ENCODE measurements at places on chromosomes 3 and 15.

DNA sequence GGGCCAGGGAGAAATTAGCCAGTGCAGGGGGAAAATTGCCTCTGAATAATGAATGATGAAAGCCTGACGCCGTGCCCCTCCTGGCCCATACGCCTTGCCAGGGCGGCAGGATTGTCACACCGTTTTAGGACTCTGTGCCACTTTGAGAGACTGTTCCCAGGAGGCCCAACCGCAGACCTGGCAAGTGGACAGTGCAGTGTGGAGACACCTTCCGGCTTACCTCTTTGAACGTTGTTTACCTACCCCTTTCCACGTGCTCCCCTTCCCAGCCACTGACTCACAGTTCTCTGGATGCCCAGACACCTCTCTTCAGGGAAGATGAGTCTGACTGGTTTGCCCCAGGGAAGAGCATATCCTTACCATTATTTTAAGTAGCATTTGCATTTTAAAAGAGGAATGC, 84.0 kb upstream of the PXYLP1 start:
- no peak for DNase-seq

DNA sequence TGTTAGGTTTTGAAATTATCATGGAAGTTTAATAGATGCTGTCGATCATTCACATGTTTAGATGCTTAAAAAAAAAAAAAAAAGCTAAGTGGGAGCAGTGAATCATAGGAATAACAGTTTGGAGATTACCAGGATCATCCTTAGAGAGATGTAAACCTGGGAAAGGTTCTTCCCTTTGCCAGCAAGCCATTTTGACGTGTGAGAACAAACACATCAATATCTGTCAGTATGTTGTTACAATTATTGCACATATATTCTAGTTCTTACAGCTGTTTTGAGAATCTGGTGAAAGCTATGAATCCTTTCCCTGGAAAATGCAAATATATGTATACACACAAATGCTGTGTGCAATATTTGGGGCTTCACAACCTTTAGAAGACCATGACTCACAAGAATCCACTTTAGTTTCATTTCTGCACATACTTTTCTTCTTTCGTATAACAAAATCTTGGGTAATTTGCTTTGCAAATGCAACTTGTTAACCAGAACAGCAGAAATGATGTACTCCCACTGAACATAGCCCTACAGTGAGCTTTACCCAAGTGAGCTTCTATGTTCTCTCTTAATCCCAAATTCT, 12.0 kb downstream of the NFKBIZ start:
- no peak for DNase-seq

GRCh38 chr3:192382861-192383260, 344.5 kb downstream of the FGF12 start:
- no peak for DNase-seq

GRCh38 chr3:182303169-182303568, 490.1 kb upstream of the ATP11B start:
- DNase-seq: no peak

- DNase-seq: no peak
Measured at GRCh38 chr15:56176996-56177395, 66.7 kb downstream of the RFX7 start.

DNA sequence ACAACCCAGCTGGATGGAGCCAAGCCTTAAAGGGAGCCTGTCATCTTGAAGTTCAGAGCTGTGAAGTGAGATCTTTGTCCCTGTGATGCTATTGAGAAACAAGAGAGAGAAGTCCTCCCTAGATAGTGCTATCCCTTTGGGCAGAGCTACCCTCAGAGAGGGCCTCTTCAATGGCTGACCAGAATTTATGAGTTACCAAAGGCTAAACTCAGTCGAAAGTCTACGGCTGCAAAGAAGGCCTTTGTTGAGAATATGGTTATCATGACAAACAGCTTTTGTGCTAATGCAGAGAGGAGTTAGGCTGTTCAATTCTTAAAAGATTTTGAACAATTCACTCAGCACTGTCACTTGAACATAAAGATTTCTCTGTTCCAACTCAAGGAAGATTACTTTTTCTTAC, 65.9 kb upstream of the C3orf80 start:
- no peak for DNase-seq

- DNase-seq: no peak
Measured at GRCh38 chr3:73653351-73653750, 28.6 kb upstream of the PDZRN3 start.

- no peak for DNase-seq
Measured at GRCh38 chr3:168889666-168890065, 773.8 kb downstream of the MECOM start.

- no peak for DNase-seq
Measured at GRCh38 chr15:70633991-70634390, 129.4 kb downstream of the UACA start.

GRCh38 chr3:28835751-28836150, 445.1 kb upstream of the RBMS3 start:
- DNase-seq: no peak

- no peak for DNase-seq
Measured at GRCh38 chr3:64342940-64343688, 117.8 kb upstream of the PRICKLE2 start.

GRCh38 chr3:152550284-152550683, 281.6 kb downstream of the MBNL1 start:
- no peak for DNase-seq

GRCh38 chr15:70327856-70328678, 230.3 kb upstream of the TLE3 start:
- DNase-seq: no peak

DNA sequence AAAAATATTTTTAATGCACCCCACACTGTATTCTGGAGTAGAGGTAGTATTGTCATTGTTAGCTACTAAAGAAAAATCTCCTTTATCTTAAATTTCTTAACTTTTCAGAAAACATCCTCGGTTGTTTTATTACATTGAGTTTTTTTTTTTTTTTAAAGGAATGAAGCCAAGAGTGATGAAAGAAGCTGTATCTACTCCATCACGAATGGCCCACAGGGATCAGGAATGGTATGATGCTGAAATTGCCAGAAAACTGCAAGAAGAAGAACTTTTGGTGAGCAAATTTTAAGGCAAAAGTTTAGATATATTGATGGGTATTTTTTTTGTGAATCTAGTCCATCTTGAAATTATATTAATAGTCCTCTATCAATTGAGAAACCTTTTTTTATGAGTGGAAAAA, 49.7 kb upstream of the UTS2B start:
- no peak for DNase-seq

- DNase-seq: no peak
Measured at GRCh38 chr15:36080759-36081158, 498.7 kb upstream of the CDIN1 start.

DNA sequence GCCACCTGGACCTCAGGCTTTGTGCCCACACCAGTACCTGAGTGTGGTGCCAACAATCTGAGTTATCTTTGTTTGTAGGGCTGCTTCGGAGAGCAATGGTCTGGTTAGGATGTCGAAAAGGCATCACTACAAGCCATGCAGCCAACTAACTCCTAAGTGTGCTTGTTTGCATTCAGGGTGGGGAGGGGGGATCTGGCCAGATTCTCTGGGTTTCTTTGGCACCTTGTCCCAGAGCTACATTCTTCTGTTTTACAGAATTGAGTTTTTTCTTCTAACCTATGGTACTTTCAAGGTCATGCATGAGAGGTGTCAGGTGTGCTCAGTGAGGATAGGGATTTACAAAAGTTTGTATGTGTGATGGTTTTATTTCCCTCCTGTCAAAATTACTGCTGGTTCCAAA, 391.4 kb upstream of the RARB start:
- DNase-seq: no peak

DNA sequence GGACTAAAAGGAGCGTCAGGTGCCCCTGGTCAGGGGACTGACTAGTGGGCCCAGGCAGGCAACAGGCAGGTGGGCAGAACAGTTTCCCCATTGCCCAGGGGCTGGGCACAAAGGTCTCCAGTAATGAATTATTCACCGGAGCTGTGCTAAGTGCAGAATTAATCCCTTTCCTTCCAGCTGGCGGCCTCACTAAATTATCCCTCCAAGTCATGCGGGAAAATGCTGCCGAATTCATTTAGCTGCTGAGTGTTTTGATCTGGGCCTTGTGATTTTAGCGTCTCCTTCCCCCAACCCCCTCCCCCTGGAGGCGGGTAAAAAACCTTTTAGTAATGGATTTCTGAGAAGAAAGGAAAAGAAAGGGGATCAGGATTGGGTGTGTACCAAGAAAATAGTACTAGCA, 47.2 kb downstream of the CCDC33 start:
- no peak for DNase-seq

DNA sequence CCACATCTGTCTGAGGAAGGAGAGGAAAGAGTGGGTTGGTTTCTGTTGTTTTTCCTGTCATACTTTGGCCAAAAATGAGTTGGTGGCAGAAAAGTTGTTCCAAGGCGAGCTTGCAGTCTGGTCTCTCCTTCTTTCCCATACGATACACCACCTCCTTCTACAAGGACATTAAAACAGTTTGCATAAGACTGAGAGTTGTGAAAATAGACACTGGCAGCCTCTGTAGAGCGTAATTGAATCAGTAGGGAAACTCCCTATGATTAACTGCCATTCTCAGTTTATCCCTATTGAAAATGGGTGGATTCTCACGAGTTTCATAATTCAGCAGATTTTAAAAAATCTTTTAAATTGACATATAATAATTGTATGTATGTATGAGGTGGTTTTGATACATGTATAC, 3.7 kb upstream of the LSG1 start:
- DNase-seq: no peak

GRCh38 chr3:171825222-171825828, 15.0 kb upstream of the PLD1 start:
- no peak for DNase-seq

GRCh38 chr3:109122690-109123089, 4.8 kb upstream of the MORC1 start:
- DNase-seq: no peak

- no peak for DNase-seq
Measured at GRCh38 chr3:13963137-13963886, 83.4 kb upstream of the WNT7A start.

GRCh38 chr3:46850468-46850779, 12.8 kb downstream of the MYL3 start:
- DNase-seq: no peak

- DNase-seq: no peak
Measured at GRCh38 chr3:152109038-152109437, 159.7 kb upstream of the MBNL1 start.

GRCh38 chr3:25945836-25946235, 155.9 kb downstream of the OXSM start:
- DNase-seq: no peak

- no peak for DNase-seq
Measured at GRCh38 chr15:46242935-46243334, 608.1 kb downstream of the SQOR start.

DNA sequence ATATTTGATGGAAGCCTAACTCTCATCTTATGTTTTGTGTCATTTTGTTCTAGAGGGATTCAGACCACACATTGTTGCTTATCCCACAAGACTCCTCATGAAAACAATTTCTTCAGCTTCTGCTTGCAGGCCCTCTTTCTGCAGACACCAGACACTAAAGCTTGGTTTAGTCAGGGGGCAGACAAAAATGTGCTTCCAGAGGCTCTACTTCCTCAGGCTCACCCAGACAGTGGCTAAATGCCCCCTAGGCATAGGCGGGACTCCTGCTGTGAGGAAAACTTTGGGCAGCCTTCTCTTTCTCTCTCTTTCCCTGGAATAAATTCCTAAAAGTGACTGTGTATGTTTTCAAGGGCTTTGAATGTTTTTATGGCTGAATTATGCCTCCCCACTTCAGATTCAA, 435.4 kb upstream of the ATP11B start:
- no peak for DNase-seq

DNA sequence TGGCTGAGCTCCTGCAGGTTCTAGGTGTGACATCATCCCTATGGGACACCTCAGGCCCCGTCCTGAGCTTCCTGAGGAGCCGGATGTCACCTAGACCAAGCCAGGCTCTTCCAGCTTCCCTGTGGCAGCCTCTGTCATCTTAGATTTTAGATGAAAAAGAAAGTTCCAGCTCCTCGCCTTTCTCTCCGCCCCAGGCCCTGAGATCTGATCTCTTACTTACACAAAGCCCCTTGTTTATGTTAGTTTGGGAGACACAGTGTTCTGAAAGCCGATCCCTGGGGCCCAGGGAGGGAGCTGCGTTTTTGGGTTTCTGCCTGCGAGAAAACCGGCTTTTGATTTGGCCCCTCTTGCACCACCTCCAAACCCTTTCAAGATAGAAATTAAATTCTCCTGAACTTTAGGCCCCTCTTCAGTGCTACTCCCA, 40.2 kb upstream of the FAM107A start:
- DNase-seq: no peak

DNA sequence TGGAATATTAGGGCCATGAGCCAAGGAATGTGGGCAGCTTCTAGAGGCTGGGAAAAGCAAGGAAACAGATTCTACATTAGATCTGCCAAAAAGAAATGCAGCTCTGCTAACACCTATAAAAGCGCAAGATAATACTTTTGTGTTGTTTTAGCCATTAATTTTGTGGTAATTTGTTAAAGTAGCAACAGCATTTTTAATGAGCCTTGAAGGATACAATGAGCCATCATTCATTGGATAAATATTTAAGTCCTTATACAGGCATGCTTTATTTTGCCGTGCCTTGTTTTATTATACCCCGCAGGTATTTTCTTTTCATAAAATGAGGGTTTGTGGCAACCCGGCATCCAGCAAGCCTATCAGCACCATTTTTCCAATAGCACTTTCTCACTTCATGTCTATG, 15.0 kb downstream of the ARL14 start:
- no peak for DNase-seq

- no peak for DNase-seq
Measured at GRCh38 chr3:47421741-47422649, 41.2 kb downstream of the PTPN23 start.

- DNase-seq: no peak
Measured at GRCh38 chr3:83729576-83729975, 1229.2 kb upstream of the CADM2 start.

DNA sequence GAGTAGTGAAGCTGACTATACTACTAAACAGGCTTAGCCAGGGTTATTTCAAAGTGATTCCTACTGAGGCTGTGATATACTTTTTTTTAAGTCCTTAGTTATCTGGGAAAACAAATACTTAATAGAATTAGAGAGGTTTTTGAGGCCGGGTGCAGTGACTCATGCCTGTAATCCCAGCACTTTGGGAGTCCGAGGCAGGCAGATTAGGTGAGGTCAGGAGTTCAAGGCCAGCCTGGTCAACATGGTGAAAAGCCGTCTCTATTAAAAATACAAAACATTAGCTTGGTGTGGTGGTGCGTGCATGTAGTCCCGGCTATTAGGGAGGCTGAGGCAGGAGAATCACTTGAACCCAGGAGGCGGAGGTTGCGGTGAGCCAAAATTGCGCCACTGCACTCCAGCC, 34.2 kb downstream of the PRTG start:
- no peak for DNase-seq

- DNase-seq: no peak
Measured at GRCh38 chr3:108462899-108463298, 47.5 kb downstream of the MYH15 start.

- no peak for DNase-seq
Measured at GRCh38 chr3:112675349-112675748, 34.4 kb upstream of the CCDC80 start.
